ENCODE measurements at places on chromosomes 2 and 18.
A peak's percentile ranks its signal among the peaks of the same experiment; 100 is the strongest.

GRCh38 chr18:58670404-58671110, 708 bp upstream of the MALT1 start:
- DNase-seq: no peak

GRCh38 chr2:218648088-218648786, 11.2 kb downstream of the ZNF142 start:
- DNase-seq: peak; percentile 18

- no peak for DNase-seq
Measured at GRCh38 chr2:12618576-12618975, 98.2 kb upstream of the TRIB2 start.

GRCh38 chr2:127143841-127144782, 37.2 kb upstream of the BIN1 start:
- DNase-seq: no peak

- DNase-seq: no peak
Measured at GRCh38 chr2:133676392-133677130, 108.3 kb upstream of the NCKAP5 start.

- no peak for DNase-seq
Measured at GRCh38 chr18:31973929-31974546, 31.1 kb upstream of the TRAPPC8 start.

DNA sequence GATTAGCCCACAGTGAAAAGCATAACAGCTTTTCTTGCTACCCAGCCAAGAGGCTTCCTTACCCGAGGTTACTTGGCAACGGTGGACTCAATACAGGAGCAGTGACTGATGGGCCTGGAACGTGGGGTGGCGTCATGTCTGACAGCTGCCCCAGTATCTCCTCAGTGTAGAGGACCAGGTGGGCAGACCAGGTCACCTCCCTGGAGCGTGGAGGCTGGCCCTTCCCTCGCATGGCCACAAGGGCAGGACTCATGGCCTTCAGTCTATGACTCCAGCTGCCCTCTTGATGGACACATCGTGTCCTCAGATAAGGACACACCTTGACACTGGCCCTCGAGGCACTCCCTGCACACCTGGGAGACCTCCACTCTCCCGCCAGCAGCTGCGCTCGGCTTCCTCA, 6.4 kb downstream of the ASPRV1 start:
- DNase-seq: no peak

DNA sequence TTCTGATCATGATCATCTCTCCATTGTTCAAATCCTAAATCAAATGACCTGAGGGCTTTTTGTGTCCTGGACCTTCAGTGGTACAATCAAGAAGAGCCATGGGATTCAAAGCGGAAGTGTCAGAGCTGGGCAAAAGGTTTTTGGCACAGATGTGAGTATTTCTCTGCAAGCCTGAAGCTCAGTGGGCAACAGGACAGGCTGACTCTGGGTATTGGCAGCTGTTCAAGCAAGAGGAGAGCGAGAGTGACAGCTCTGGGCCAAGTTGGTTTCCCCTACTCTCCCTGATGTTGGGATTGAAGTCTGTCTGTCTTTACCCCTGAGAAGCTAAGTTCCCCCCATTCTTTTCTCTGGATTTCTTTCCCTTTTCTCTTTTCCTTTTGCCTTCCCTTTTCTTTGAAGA, 33.3 kb downstream of the DSEL start:
- no peak for DNase-seq

- no peak for DNase-seq
Measured at GRCh38 chr2:47193607-47194006, 38.5 kb upstream of the STPG4 start.

- no peak for DNase-seq
Measured at GRCh38 chr2:229870903-229871656, 50.7 kb downstream of the TRIP12 start.

GRCh38 chr2:84732897-84733778, 147.7 kb downstream of the TRABD2A start:
- DNase-seq: no peak

GRCh38 chr2:19532547-19533196, 174.2 kb upstream of the OSR1 start:
- no peak for DNase-seq

- no peak for DNase-seq
Measured at GRCh38 chr18:9043581-9043980, 58.9 kb upstream of the NDUFV2 start.

DNA sequence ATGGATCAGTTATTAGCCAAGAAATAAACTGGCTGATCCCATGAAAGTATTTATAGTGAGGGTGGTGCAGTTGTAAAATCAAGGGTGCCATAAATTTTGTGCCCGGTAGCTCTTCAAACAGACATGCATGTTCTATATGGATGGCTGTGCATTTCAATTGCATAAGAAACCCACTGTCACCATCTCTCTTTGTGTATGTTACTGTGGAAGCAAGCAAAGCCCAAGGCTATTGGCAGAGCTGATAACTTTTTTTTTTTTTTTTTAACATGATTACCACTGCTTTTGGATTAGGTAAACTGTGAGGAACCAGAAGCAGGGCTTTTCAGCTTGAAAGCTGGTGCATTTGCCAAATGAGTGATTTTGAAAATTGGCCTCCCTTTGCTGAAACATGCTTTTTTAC, 332.6 kb downstream of the SOX11 start:
- DNase-seq: no peak

DNA sequence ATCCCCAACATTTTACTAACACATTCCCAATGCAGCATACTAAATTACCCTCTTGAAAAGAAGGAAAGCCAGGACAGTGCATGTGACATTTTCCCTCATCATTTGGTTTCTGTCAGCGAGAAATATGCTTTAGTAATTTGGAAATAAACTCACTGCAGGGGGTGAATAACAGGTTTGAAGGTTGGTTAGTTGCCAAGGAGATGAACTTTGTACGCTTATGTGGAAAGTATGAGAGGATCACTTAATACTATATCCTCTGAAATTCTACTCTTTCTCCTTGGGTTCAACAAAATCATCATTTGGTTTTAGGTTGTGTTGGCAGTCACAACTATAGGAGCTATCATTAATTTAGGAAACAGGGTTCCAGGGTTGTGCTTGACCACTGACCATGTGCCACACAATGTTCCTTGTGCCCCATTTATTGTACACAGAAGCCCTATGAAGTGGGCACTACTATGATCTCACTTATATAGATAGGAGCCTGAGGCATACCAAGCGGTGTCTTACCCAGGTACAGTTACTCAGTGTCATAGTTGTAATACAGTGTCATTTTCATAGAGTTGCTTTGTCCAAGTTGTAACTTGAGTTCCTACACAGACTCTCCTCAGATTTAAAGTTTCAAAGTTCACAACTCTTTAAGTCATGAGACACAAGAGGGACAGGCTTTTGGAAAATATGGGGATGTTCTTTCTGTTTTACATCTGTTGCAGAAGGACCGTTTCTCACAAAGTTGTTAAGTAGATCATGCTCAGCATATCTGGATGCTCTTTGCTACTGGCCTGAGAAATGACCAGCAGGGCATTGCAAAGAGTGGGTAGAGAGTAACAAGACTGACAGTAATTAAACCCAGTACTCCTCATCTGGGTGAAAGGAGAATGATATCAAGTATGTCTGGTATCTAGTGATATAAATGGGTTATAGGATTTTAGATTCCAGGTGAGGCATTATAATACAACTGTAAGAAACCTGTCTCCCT, 91.8 kb downstream of the MAP4K4 start:
- DNase-seq: no peak

- DNase-seq: no peak
Measured at GRCh38 chr18:44117821-44118220, 562.9 kb upstream of the SETBP1 start.

GRCh38 chr2:179591690-179592089, 269.7 kb downstream of the ZNF385B start:
- DNase-seq: no peak

GRCh38 chr18:53458268-53458667, 766.2 kb downstream of the MBD2 start:
- DNase-seq: no peak

DNA sequence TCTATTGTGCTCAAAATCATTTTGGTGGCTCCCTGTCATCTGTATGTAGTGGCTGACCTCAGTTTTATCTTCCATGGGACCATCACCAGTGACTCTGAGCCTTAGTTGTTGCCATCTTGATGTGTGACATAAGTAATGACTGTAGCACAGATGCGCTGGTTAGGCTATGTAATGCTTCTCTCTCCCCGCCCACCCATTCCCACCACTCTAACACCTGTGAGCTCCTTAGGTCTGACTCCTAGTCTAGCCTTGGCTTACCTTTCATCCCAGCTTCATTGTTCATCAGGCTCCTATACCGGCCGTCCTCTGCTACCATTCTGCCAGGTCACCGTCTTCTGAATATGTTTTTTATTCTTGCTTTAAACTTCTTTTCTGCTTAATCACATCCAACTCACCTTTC, 17.2 kb downstream of the MYO1B start:
- DNase-seq: no peak

DNA sequence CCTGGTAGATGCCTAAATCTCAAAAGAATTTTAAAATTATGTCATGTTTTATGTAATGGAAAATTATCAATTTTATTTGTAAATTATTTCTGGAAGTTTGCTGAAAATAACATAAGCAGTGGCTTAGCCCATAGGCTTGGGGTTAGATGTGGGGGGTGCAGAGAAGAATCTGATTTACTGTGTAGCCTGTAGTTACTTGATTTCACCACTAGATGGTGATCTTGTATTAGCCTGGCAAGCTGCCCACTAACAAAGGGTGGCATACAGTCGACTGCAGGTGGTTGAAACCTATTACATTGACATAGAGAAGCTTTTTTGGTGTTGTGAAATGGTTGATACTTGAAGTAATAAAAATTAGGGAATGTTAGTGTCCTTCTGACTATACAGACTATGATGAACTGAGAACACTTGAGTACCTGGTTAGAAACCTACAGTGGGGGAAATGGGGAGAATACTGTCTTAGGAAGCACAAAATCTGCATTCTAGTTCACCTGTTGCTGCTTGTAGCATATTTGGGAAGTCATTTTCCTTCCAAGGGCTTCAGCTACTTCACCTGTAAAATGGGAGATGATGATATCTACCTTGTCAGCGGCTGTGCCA, 191.0 kb upstream of the LHCGR start:
- no peak for DNase-seq

DNA sequence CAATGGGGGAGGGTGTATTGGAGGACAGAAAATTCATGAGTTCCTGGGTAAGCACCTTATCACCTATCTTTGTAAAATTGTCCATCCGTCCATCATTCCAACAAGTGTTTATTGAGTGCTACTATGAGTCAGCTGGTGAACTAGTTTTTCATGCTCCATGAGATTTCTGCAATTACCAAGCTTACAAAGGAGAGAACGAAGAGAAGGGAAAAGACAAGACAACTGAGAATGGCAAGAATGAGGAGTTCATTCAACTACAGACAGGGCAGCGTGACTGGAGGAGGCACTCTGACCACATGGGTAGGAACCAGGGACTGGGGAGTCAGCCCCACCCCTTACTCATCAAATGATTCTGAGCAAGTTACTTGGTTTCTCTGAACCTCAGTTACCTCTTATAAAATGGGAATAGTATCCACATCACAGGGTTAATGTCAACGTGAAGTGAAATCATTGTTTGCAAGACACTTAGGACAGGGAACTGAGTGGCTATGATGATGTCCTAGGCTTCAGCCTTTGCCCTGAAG, 18.6 kb upstream of the TXNDC2 start:
- no peak for DNase-seq

- DNase-seq: no peak
Measured at GRCh38 chr18:11653521-11653920, 35.5 kb upstream of the GNAL start.

- DNase-seq: no peak
Measured at GRCh38 chr2:173415431-173416381, 61.0 kb downstream of the CDCA7 start.

DNA sequence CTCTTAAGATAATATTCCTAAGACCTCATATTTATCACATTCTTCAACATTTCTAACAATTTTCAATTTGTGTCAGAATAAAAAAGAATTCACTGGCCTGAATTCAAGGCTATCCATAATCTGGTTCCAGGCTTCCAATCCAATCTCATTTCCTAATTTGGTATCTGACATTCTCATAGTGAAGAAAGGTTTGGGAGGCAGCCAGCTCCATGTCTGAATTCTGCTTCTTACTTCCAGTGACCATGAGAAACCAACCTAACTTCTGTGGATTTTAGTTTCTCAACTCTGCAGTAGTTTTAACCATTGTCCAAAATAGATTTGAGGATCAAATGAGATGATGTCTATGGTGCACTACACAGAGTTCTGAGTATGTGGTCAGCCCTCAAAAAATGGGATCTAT, 439.1 kb upstream of the GCFC2 start:
- DNase-seq: no peak

DNA sequence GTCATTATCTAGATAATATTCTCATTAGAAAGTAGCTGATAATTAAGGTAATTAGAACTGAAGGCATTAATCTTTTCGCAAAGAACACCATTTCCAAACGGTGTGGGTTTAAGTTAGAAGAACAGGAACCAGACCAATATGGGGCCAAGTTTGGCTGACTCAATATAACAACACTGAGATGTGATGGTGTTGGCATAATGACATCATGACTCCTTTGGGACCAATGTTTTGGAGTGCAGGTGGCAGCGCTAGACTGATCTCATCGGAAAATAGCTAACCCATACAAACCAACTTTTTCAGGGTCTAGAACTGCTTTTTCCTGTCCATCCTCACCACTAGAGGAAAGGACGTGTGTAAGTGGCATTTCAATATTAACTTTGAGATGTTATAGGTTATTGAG, 1171.7 kb upstream of the ZEB2 start:
- DNase-seq: no peak

GRCh38 chr18:78643004-78643403, 336.6 kb upstream of the SALL3 start:
- no peak for DNase-seq

DNA sequence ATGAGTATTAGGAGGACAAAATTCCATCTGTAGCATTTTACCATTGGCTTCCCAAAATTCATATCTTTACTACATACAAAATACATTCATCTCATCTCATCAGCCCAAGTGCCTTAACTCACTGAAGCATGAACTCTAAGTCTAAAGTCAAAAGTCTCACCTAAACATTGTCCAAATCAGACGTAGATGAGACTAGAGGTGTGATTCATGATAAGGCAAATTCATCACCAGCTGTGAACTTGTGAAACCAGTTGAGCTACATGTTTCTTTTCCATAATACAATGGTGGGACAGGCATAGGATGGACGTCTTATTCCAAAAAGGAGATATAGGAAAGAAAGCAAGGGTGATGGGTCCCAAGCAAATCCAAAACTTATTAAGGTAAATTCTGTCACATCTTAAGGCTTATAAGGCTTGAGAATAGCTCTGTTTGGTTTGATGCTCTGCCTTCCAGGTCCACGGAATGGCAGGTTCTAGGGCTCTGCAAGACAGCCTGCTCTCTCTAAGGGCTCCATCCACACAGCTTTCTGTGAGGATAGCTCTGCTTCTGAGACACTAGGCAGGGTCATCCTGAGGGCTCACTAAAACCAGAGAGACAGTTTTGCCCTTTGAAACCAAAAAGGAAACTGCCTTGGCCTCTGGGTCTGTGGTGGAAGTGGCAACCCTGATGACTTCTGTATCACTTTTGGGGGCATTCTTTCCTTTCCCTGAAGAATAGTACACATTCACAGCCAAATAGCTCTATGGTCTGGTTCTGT, 9.6 kb downstream of the IFIH1 start:
- DNase-seq: no peak
